Stimulated activated CD8-positive, alpha-beta memory T cell treated with anti-CD3 and anti-CD28 coated beads, Interleukin-15, amount 100 ng/mL, for 1 hour (primary cell): ENCODE measurements at places on chromosomes 7 and 10.

- no peak for DNase-seq
Observed at GRCh38 chr7:46126675-46127300, 205.7 kb upstream of the IGFBP3 start.

DNA sequence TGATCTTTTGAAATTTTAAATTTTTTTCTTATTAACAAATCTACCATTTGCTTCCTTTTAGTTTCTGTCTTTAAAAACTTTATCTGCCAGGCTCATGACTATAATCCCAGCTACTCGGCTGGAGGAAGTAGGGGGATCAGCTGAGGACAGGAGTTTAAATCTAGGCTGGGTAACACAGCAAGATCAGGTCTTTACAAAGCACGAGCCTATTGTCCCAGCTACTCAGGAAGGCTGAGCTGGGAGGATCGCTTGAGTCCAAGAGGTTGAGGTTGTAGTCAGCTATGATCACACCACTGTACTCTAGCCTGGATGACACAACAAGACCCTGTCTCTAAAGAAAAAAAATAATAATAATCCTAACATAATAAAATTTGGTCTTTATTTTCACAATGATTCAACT, 17.5 kb downstream of the DPY19L1 start:
- no peak for DNase-seq

DNA sequence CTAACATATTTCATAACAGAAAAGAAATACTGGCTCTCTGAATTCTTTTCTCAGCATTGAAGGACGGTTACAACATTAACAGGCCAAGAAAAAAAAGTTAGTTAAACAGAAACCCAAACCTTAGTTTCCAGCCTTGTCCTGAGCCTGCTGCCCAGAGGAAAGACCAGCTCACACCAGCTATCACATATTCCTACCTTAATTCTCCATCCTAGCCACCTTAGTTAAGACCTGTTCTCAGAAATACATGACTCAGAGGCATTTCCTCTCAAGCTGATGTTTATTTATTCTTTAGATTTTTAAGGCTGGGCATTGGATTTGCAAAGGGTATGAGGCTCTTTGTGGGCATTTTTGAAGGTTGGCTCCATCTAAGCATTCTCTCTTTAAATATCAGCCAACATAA, 34.3 kb upstream of the ADAM12 start:
- no peak for DNase-seq

DNA sequence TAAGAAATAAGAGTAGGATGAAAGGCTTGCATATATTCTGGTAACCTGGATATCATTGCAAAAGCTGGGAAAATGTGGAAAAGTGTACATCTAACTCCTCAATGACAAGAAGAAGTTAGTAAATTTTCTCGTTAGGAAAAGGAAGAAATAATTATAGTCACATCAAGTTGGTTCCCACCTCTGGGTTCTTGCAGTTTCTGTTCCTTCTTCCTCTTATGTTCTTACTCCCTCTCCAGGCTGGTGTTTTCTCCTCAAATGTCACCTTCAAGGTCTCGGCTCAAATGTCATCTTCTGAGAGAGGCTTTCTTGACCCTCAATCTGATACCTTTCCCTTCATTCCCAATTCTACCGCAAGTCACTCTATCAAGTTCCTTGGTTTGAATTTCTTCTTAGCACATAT, 64.4 kb downstream of the ENTPD1 start:
- no peak for DNase-seq

GRCh38 chr7:157273208-157274093, 63.4 kb upstream of the DNAJB6 start:
- peak; percentile 32 for DNase-seq

GRCh38 chr10:97188261-97188711, 2.5 kb upstream of the SLIT1 start:
- DNase-seq = no peak

DNA sequence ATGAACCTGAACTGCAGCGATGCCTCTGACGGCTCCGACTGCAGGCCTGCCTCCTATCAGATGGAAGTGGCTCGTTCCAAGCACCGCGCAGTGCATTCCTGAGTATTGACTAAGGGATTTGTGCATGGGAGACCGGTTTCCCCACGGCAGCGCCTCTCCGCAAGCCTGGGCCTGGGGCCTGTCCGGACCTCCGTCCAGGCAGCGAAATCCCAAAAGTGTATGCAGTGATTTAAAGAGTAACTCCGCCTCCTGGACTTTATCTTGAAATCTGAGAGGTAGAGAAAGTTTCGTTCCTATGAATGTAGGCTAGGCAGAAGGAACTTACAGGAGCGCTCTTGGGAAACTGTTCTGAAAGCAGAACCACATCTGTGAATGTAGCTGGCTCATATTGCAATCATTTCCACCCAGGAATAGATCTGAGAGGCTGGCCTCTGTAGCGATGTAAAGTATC, 106.2 kb upstream of the CELF2 start:
- no peak for DNase-seq

DNA sequence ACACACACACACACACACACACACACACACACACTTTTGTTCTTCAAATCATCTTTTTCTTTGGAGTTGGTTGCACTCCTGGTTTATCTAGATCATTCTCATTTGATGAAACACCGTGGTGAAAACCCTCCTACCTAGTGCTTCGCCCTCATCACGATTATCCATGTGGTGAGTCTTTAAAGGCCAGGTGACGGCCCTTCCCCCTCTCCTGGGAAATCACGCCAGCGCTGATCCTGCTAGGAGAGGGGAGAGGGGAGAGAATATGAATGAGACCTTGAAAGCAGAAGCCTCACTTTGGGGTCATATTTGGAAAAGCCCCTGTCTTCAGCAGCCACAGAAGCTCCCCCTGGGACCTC, 103.9 kb upstream of the LRRC4 start:
- no peak for DNase-seq

DNA sequence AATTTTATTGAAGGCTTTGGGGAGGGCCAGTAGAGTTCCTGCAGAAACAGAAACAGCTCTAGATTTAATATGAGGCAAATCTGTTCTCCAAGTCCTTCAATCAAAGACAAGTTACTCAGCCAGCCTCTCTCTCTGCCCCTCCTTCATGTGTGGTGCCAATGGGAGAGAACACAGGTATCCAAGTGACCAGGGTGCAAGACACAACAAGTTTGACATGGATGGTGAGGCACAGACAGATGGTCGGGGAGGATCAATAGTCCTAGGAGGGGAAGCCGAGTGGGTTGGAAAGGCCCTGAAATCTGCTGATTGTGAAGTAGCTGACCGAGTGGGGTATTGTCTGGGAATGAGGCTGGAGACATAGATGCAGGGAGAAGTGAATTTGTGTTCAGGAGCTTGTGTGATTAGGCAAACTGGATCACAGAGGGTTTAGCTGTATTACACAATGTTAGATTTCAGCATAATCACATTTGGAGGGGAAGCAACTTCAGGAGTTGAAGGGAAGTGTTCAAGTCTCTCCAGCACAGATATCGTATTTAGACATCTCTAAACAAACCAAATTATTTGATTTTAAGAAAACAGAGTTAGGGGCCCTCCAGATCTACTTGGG, 1.5 kb downstream of the GIMAP1 start:
- DNase-seq = no peak

DNA sequence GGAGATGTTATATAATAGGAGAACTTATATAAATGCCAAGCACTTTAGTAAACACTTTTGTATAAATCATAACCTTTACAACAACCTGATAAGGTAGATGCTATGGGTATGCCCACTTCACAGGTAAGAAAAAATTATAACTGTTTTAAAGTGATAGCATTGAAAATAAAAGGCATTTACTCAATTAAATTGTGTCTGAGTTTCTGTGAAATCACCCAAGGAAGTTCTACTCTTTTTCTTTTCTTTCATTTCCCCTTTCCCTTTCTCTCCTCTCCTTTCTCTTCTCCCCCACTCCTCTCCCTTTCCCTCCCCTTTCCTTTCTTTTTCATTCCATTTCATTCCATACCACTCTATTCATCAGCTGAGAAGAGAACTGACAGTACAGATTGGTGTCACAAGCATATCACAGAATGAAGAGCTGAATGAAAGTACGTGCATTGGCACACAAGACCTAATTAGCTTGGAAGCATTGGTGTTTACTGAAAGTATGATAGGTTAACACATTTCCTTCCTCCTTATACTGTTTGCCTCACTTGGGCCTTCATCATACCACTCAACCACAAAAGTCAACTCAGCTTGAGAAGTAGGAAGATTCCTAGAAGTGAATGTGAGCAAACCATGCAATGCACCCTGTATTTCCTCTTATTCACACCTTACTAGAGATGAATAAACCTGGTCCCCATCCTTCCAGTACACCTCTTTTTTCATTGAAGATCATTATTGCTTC, 117.9 kb upstream of the AGR3 start:
- no peak for DNase-seq

DNA sequence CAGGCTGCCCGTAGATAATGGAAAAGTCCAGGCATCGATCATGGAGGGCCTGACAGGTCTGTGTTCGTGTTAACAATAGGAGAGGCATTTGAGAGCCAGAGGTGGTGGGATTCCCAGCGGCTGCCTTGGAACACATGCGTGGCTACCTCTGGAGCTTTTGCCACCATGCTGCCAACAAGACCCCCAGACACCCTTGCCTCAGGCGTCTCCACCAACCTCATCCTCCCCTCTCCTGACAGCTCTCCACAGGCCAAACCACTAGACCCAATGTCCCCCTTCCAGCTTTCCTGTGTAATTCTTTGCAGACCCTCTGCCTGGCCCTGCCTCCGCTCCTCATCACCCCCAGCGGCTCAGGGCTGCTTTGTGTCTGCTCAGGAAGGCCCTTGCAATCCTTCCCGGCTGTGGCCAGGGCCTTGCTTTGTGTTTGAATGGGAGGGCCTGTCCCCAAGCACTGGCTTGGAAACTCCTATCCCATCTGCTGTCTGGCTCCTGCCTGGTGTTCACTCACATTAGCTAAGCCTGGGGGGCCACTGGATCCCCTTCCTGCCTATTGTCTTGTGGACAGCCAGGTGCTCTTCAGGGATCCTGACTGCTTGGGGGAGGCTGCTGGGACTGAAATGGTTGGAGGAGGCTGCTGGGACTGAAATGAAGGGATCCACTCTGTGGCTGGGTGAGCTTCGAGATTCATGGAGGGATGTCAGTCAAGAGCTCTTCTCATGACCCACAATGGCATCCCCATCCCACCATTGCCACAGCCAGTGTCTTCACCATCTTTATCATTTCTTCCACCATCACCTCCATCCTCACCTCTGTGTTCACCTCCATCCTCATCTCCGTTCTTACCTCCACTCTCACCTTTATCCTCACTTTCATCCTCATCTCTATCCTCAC, 60.8 kb upstream of the ELN start:
- no peak for DNase-seq

- no peak for DNase-seq
Observed at GRCh38 chr7:141541375-141541774, 9.8 kb upstream of the AGK start.

- DNase-seq = no peak
Observed at GRCh38 chr10:119431034-119431772, 111.3 kb downstream of the RGS10 start.

- no peak for DNase-seq
Observed at GRCh38 chr7:22697876-22698606, 29.0 kb upstream of the IL6 start.

- DNase-seq = no peak
Observed at GRCh38 chr7:115747174-115747573, 283.4 kb downstream of the TFEC start.

GRCh38 chr10:5890452-5890915, 441 bp downstream of the FBH1 start:
- no peak for DNase-seq

DNA sequence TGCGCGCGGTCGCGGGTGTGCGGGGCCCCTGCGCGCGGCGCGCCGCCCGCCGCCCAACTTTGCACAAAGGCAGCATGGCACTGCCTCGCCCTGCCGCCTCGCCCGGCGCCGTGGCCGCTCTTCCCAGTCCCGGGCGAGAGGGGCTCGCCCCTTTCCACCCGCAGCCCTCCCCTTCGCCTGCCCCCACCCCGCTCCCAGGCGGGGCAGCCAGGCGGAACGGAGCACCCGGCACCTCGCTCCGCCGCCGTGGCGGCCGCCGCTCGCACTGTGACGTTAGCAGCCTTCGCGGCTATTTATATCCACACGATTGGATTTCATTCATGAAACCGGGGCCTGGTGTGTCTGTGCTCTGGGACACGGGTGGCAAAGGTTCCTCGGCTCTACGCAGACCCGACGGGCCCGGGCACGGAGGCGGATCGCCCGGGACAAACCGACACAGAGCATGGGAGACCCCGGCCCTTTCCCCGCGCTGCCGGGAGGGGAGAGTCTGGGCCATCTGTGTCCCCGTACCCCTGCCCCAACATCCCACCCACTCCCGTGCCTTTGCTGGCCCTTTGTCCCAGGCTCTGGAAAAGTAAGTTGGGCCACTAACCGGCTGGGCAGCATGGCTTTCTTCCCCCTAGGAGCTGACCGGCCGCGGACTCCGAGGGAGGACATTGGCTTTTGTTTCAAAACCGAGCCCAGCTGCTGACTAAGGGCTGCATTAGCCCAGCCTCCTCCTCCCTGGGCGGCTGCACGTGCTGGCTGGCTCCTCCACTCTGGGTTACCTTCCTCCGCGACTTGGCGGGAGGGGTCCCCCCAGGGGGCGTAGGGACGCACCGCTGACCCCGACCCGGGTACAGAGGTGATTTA, at the start of gene RHOBTB1:
Gene RHOBTB1, minus strand, starts transcription at position 128 of the 852 bp plus-strand sequence. CDS start 32,643 bp downstream, outside the sequence.
- no peak for DNase-seq

DNA sequence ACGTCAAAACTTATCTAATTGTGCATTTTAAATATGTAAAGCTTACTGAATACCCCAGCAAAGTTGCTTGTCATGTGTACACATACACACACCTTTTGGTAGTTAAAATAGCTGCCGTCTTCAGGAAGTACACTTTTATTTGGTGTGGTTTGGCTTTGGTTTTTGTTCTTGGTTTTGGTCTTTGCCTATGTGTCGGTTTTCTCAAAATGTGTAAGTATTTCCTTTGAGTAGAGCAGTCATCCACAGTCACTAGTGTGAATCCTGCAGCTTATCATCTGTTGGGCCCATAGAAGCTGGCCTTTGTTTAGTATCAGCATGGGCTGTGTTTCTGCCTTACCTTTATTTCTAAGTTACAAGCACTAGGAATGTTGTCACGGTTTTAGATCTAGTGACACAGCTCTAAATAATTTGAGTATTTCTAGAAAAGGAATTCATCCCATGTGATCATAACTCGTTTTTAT, 35.3 kb downstream of the NET1 start:
- no peak for DNase-seq

DNA sequence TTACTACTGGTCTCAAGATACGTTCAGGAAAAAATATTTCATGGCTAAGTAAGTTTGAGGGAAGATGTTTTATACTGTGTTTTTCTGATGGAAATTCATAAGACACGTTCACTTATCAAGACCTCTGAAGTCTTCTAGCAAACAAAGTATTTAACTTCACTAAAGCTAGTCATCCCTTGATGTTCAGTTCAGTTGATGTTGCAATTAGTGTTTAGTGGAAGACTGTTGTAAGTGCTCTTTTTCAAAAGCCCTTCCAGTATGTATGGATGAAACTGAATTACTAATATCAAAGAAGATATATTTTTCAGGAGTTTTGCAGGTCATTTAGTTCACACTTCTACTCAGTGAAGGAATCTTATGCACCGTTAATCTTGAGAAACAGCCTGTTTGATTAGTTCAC, 25.1 kb downstream of the CUL1 start:
- DNase-seq = no peak

DNA sequence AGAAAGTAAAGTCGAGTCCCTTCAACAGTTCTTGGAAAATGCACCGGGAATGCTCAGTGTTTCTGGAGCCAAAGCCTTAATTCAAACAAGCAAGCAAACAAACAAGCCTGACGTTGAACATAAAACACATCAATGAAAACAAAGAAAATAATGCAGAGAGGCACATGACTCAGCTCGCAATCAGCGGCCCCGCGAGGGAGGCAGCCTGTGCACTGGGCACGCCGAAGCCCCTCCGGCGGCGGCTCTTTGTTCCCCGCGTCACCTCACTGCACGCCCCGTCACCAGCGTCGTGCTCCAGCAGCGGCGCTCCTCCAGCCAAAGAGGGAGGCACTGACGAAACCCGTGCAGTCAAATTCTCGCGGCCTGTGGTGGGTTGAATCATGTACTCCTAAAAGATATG, 151.5 kb downstream of the DNAJB6 start:
- DNase-seq = no peak
